ENCODE measurements at places on chromosomes 16 and 17.

DNA sequence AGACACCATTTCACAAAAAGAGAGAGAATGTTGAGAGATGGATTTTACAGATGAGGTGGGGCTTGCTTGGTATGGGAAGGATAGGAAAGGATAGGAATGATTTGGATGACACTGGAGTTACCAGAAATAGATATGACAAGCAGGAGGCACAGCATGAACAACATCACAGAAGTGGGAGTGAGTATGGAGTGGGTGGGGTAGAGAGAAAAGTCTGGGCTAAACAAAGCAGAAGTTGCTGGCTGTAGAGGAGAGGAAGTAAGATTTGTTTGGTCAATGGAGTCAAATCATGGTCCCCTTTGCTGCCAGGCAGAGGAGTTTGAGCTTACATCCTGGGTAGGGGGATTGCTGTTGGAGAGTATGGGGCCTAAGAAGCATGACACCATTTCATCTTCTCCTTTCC lies 101.7 kb downstream of the VAT1L start:
- DNase-seq, result no peak

GRCh38 chr16:26532456-26532855 lies 534.3 kb upstream of the C16orf82 start:
- DNase-seq, result no peak

DNA sequence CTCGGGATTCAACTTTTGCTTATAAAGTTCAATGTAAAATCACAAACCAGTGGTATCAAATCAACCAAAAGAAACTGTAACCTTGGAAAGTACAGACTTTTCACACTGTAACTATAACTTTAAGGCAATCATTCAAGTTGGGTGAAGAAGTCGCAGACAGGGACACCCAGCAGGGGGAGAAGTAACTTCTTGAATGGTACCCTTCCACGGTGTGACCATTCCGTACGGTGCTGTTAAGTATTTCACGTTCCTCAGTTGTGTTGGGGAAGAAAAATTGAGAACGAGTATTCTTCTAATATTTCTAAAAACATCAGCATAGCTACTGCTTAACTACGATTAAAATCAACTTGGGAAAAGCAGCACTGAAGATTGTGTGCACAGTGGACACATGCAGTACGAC lies 55.8 kb downstream of the MYH10 start:
- peak; percentile 33 for DNase-seq

GRCh38 chr17:31067691-31068184 lies 27.0 kb upstream of the NF1 start:
- DNase-seq, result no peak

DNA sequence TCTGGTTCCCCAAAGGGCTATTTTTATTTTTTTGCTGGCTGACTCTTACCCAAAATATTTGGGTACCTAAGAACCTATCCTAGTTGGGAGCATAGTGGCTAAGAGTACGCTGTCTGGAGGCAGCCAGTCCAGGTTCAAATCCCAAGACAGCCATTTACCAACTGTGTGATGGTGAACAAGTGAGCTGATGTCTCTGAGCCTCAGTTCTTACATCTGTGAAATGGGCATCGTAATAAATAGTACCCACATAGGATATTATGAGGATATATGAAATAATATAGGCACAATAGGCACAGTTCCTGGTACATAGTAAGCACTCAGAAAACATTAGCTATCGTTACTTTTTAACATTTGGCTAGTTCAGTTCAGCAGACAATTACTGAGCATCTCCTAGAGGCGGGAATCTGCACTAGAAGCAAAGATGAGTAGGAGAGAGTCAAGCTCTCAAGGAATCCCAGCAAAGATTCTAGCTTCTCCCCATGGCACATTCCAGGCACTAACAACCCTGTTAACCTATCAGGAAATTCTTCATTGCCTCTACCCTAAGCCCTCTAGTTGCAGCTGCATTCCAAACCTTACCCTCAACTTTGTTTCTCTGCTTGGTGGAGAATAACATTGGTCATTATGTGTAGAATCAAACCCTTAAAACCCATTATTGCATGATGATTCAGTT lies 31.6 kb downstream of the GPR139 start:
- no peak for DNase-seq
